ENCODE measurements at places on chromosomes 5 and 9.

- ATAC-seq = no peak
These were observed 78.3 kb upstream of the POU5F2 start for GRCh38 chr5:93819668-93820067.

DNA sequence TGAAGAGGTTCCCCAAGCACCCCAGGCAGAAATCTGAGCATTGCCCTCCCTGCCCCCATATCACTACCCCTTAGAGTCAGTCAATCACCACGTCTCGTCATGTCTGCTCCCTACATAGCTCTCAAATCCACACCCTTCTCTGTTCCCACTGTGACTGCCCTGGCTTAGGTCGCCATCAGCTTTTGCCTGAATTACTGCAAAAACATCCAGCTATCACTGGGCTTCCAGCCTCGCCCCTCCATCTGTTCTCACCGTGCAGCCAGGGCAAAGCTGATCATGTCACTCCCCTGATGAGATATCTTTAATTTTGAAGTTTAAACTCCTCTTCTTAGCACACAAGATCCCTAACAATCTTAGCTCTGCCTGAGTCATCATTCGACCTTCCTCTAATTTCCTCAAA is 89.6 kb upstream of the TBC1D2 start:
- no peak for ATAC-seq

- no peak for ATAC-seq
These were observed 4.6 kb downstream of the JMY start for GRCh38 chr5:79240561-79240960.

DNA sequence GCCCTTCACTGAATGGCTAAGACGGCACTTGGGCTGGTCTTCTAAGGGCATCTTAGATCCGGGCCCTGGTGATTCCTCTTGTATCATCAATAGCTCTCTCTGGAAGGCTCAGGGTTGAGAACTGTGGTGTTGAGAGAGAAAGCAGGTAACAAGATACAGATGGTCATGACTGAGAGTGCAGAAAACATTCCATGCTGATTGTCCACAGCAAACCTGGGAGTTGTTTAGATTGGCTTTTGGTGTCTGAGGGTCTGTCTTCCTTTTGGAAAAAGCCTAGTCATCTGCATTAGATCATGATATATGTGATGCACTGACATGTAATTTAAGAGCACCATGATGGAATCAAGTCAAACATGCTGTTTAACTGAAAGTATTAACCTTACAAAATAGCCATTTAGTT is 331.9 kb downstream of the ADAMTS6 start:
- no peak for ATAC-seq

DNA sequence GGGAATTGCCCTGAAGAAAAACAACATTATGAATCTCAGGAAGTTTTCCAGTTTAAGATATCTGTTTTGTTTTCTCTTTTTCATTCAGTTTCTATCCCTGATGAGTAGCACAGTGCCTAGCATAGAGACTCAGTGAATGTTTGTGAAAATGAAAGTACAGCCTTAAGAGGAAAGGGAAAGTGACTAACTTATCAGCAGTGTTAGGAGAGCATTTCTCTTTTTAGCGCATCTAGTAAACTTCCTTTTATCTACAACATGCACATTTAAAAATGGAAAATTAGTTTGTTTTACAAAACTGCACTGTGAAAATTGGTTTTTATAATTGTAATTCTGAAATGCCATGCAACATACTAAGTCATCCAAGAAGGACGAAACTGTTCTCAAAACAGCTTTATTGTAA is 110.8 kb downstream of the SMARCA2 start:
- ATAC-seq = peak; percentile 91

DNA sequence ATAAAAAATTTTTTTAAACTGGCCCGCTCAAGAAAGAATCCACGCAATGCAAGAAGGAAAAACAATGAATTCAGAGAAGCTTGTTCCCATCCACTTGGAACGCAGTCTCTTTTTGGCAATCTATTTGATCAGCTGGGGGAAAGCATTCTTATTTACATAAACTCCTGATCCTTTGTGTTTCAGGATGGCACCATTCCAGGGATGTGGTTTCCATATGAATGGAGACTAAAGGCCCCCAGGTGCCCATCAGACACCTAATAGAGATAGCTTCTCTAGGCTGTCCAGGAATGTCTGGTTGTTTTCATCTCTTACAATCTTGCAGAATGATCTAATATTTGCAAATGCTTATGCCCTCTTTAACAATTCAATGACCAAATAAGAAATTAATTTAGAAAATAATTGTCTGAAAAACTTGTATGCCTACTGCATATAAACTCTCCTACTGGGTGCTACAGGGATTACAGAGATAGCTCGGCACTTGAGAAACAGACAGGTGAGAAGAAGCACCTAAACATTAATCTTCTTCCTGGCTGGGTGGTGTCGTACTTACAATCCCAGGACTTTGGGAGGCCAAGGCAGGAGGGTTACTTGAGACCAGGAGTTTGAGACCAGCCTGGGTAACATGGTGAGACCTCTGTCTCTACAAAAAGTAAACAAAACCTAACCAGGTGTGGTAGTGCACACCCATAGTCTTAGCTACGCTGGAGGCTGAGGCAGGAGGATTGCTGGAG is 3.0 kb upstream of the RASGRF2 start:
- no peak for ATAC-seq

DNA sequence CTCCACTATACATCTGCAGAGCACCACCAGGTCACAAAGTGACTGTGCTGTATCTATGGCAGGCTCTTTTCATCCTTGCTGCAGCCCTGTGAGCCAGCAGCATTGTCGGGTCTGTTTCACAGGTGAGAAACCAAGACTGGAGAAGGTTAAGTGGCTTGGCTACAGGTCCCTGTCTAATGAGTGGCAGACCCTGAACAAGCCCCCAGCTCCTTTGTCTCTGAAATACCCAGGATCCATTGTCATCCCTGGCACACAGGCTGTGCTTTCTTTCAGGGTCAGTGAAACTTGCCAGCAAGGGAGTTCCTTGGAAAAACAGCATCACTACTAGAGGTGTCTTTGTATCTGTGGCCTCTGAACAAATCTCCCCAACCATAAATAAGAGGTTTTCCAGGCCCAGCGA is 27.6 kb upstream of the CXCL14 start:
- ATAC-seq = no peak

DNA sequence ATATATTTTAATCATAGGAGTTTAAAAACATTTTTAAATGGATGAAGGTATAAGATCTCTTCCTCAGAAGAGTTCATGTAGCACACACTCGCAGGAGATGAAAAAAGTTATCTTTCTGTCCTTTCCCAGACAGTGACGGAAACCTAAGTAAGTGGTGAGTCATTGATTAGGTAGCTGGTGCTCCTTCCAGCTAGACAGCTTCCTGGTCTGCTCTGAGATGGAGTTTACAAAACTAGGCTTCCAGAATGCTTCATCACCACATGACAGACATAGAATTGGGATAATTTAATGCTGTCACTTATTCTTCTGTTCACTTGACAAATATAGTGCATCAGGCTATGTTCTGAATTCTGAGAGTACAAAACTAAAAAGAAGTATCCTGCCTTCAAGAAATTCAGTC is 2393.0 kb upstream of the C9orf72 start:
- no peak for ATAC-seq

DNA sequence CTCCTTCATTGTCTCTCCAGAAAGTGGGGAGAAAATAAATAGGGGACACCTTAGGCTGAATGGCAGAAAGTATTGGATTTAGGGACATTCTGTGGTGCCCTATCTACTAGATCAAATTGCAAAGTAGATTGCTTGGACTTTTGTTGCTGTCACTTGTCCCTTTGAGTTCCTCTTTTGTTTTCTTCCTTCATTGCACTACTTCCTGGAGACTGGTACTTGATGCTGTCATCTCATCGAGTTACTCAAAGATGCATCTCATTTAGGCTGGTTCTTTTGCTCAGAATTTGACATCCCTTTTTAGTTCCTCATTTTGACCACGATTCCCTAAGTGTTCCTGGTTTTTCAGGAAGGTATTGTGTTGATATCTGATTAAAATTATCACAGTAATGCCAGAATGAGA is 137.6 kb downstream of the ADGRV1 start:
- ATAC-seq = no peak

DNA sequence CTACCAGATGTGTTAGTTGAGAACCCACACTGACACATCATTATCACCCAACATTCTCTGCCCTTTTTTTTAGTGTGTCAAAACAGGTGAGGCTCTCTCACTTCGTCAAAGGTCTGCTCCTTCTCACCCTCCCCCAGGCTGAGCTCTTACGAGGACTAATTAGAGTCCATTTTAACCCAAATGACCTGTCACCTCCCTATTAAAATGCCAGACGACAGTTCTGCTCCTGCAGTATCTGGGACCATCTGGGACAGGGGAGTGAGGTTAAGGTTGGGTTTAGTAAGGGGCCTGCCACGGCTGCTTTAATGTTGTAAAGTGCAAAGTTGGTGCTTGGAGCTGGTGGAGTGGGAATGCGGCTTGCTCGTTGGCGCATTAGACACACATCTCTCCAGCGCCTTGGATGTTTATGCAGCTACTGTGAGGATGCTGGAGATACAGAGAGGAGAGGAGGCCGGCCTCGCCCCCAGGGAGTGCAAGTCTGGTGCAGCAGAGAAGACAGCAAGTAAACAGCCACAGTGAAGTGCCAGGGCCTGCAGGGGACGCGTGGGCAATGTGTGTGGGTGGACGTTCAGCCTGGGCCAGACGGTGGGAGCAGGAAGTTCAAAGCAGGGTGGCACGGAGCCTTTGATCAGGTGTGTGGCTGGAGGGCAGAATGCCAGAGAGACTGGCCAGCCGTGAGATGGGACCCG is 96.2 kb downstream of the C9orf50 start:
- ATAC-seq = no peak

DNA sequence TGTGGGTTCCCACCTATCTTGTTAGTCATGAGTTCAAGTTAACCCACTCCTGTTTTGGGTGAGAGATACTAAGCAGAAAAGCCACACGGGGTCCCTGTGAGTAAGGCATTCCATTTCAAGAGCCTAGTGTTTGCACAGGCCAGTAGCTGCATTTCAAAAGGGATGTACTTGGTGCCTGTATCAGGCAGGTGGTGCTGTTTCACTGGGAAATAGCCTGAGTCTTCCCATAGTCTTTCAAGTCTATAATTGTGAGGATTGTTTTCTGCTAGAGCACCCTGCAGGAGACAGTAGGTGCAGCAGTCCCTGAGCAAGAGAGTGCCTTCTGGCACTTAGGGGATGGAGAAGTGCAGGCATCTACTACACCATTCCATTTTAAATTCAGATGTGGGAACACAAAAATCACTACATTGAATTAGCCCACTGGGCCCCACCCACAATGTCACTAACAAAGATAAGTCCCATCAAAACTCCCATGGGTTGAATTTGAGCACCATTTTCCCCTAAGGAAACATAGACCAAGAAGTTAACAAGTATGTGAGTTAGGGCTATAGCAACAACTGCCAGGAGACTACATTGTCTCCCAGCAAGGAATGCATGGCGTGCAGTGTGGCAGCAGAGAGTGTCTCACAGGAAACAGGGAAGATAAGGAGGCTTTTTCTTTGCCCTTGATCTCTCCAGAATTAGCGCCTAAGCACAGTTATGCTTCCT is 263.2 kb downstream of the COX7C start:
- ATAC-seq = peak; percentile 72

GRCh38 chr5:81195335-81195929 is 37.7 kb upstream of the CKMT2 start:
- no peak for ATAC-seq

GRCh38 chr9:16306586-16306985 is 563.9 kb downstream of the BNC2 start:
- no peak for ATAC-seq

GRCh38 chr5:124744170-124744971 is 2.1 kb downstream of the ZNF608 start:
- ATAC-seq = no peak

DNA sequence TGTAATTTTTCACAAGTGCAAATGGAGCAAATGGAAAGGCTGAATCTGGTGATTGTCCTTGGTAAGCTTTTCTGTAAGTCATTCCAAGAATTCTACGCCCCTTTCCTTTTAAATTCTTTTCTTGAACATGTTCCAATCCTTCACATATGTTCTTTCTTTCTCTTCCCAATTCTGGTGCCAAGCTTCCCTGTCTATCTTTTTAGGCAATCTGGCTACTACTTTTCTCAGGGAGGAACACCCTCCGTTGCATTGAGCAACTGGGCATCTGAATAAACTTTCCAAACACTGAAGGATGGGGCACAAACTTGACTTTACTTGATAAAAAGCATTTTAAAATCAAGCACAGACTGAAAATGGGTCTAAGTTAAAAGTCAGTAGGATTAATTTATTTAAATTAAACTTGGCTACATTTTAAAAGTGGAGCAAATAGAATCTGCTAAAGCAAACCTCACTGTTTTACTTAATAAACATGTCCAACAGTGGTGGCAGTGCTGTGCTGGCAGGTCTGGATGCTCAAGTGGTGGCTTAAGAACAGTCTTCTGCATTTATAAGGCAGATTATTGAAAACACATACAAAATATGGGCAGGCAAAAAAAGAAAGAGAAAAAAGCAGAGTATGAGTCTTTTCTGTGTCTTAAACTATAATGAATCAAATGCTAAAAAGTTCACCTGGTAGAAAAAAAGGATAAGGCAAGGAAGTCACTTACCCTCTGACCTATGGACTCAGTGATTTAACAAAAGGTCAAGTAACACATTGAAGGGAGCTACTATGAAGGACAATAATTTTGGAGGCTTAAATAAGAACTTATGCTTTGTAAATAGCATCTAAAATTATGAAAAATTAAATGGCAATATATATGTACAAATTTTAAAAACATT is 5.4 kb downstream of the ELL2 start:
- ATAC-seq = no peak

GRCh38 chr9:99820685-99821395 is 845 bp upstream of the NR4A3 start:
- ATAC-seq = no peak

DNA sequence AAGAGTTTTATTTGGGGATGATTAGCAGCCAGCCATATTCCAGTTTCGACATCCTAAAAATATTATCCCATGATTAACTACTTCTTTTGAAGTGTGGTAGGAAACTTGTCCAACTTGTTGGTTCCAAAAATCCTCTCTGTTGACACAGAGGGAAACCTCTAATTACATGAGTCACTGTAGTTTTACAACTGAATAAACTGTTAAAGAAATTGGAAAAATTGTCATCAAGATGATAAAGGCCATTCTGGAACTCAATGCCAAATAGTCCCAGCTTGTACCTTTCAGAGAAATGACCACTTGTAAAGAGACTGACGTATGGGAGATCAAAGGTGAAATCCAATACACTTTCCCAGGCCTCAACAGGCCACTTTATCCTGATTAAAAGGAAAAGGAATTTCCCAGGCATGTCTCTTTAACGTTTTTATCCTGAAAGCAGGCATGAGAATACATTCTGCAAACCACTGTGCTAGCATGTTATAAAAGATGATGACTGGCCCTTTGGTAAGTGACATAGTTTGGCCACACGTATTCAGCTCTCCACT is 261.6 kb downstream of the GLIS3 start:
- ATAC-seq = no peak

- no peak for ATAC-seq
These were observed 1.6 kb downstream of the SKP1 start for GRCh38 chr5:134174841-134175839.

- no peak for ATAC-seq
These were observed 19.0 kb downstream of the PTCH1 start for GRCh38 chr9:95497772-95498171.

GRCh38 chr9:111910428-111910827 is 13.8 kb downstream of the UGCG start:
- ATAC-seq = peak; percentile 39
